ENCODE measurements at places on chromosomes 12 and 14.

DNA sequence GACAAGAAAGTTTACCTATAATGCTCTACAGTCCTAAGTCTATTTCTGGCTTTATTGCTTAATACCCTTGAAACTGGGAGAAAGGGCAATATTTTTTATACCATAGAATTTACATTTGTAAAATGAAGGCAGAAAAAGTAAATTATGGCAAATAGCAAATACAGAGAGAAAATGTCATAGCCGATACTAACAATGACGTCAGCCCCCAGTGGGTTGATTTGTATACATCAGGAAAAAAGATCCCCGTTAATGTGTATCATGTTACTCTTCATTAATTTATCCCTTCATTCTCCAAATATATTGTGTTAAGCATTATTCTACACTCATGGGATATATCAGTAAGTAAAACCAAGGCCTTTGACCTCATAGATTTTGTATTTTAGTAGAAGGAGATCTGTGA, 445.1 kb upstream of the SYT1 start:
- no peak for DNase-seq

DNA sequence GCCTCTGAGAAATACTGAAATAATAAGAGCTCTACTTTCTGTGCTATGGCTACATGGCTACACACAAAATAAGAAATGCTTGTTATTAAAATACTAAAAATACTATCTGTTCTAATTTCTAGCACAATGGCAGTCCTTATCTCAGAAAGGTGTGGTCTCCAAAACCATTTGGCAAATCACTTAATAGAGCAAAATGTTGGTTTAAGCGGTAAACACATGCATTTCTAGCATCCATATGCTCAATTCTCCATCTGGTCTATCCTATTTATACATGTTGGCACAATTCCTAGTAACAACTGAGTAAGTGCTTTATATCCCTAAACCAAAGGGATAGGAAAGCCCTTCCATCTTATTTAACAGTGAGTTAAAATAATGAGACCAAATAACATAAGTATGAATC, 107.0 kb downstream of the PAPLN start:
- no peak for DNase-seq

DNA sequence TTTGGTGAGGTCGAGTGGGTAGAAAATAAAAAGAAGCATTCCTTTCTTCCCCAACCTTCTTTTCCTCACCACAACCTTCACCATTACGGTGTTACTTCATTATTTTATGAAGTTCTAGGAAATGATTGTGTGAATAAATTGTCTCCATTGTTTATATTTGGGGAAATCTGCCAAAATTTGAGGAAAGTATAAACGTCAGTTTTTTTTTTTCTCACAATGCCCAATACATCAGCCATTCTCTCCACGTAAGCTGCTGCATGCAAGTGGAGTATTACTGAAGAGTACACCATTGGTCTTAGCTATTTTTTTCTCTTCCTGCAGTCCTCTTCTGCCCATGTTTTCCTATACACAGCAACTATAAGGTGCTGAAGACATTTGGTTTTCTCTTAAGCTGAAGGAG, 9.1 kb upstream of the POLR3B start:
- no peak for DNase-seq

- DNase-seq, result no peak
Observed at GRCh38 chr14:53845813-53846693, 110.6 kb downstream of the BMP4 start.

DNA sequence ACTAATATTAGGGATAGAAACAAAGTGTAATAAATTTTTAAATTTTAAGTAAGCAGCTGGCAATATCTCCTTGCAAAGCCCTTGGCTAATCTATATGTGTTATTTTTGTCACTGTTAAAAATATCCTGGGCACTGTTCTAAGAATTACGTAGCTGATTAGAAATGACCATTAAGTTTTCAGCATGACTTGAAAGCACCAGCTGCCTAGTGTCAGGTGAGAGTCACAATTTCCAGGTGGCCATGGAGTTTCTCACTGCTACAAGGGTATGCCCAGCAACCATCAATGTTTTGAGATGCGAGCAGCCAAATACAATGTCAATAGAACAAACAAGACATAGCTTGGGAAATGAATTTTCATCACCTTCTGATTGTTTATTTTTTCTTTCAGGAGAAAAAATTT, 23.3 kb upstream of the GYS2 start:
- no peak for DNase-seq

GRCh38 chr12:55915482-55915859, 12.2 kb downstream of the PYM1 start:
- DNase-seq, result no peak

GRCh38 chr14:85061256-85061655, 468.7 kb upstream of the FLRT2 start:
- DNase-seq, result no peak

- no peak for DNase-seq
Observed at GRCh38 chr12:110778833-110779577, 36.3 kb upstream of the PPP1CC start.

GRCh38 chr12:230925-231671, 17.1 kb upstream of the SLC6A12 start:
- peak; percentile 31 for DNase-seq

GRCh38 chr12:50642035-50642451, 121.9 kb upstream of the ATF1 start:
- no peak for DNase-seq

GRCh38 chr14:47270715-47271114, 404.7 kb downstream of the MDGA2 start:
- no peak for DNase-seq

Data from hypothalamus (tissue), 51 donors.